Activated CD4-positive, alpha-beta T cell treated with anti-CD3 and anti-CD28 coated beads, Interleukin-2, amount 10 ng/mL, durations not matched to agents 24 days and 14 days (primary cell): ENCODE measurements at places on chromosomes 7 and 10. TPM values are rescaled to one million over a fixed set of nuclear protein-coding genes. Genes with fewer than 3 reads are reported as not detected.

Gene PRLHR
- not detected in 2 replicates for total RNA-seq

DNA sequence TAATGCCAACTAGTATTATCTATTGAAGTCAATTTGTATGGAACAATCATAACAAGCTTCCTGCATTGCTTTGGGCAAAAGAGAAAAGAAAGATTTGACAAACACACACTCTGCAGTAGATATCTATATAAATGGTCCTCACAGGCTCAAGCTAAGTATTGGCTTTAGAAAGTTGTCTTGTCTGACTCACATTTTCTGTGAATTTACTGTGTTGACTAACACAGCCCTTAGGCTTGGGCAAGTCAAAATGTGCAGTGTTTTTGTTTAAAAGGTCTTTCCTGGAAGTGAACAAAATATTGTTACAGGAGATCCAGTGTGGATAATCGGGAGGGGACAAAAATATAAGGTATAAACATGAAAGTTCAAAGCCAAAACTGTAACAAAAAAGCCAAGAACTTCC is 194.4 kb downstream of the RELN start:
- no peaks in the 10 kb centered on the region for H3K27me3 ChIP-seq
- no peak overlapping the region for H3K4me3 ChIP-seq
- no peaks in the 10 kb centered on the region for H3K4me1 ChIP-seq
- H3K27ac ChIP-seq = no peak overlapping the region

DNA sequence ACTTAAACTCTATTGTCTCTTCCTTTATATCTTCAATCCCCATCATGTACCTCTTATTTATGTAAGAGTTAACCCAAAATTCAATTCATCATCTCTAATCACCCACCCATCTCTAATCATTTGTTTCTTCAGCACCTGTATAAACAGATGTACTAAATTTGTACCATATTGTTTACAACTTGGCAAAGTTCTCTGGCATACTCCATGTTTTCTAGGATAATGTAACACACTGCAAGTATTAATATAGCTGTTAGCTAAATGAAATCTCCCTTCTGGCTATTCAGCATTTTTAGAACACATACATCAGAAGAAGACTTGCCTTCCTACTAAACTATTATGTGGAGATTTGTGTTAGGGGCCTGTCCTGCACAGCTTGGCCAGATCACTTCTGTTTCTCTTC is 33.1 kb downstream of the MALSU1 start:
- DNase-seq = no peak
- H3K27me3 ChIP-seq = peaks cover 8% of the 10 kb centered on the region
- H3K36me3 ChIP-seq = no peaks in the 10 kb centered on the region
- no peak overlapping the region for H3K4me3 ChIP-seq
- H3K27ac ChIP-seq = no peak overlapping the region

GRCh38 chr10:8073691-8074416 is 19.4 kb downstream of the GATA3 start:
- H3K36me3 ChIP-seq = peaks cover 75% of the 10 kb centered on the region
- H3K27me3 ChIP-seq = no peaks in the 10 kb centered on the region
- peak overlapping the region; percentile 56 for H3K27ac ChIP-seq

- H3K27me3 ChIP-seq = peaks cover 6% of the 10 kb centered on the region
- DNase-seq = peak; percentile 74
- peaks cover 5% of the 10 kb centered on the region for H3K4me1 ChIP-seq
- peak overlapping the region; percentile 4 for H3K27ac ChIP-seq
- no peak overlapping the region for H3K4me3 ChIP-seq
These were observed 82.4 kb upstream of the NME8 start for GRCh38 chr7:37765872-37766525.

GRCh38 chr10:102600816-102601215 is 43.5 kb upstream of the TRIM8 start:
- no peak overlapping the region for H3K4me3 ChIP-seq
- H3K27ac ChIP-seq = no peak overlapping the region
- DNase-seq = no peak
- no peaks in the 10 kb centered on the region for H3K27me3 ChIP-seq
- peaks cover 4% of the 10 kb centered on the region for H3K4me1 ChIP-seq

- H3K27ac ChIP-seq = no peak overlapping the region
- no peaks in the 10 kb centered on the region for H3K4me1 ChIP-seq
- H3K27me3 ChIP-seq = no peaks in the 10 kb centered on the region
- H3K4me3 ChIP-seq = no peak overlapping the region
These were observed 226.2 kb downstream of the THSD7A start for GRCh38 chr7:11605749-11606148.

DNA sequence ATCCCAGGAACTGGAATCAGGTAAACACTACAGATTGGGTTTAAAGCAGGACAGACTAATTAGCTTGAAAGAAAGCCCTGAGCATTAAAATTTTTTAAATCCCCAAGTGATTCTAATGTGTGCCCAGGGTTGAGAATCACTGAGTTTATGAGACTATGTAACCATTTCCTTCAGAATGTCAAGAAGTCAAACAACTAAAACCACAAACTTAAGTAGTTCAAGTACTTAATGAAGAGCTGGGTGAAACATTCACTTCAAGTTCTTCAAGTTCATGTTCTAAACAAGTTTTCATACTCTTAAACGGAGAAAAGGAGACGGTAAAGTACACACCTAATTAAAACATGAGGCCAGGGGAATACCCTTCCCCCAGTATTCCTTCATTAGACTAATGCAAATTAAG is 28.2 kb upstream of the TLL2 start:
- H3K4me1 ChIP-seq = peaks cover 5% of the 10 kb centered on the region
- peaks cover 49% of the 10 kb centered on the region for H3K36me3 ChIP-seq
- no peak overlapping the region for H3K27ac ChIP-seq
- H3K4me3 ChIP-seq = no peak overlapping the region
- H3K27me3 ChIP-seq = no peaks in the 10 kb centered on the region

GRCh38 chr7:27117887-27118491 is 12.6 kb downstream of the HOXA4 start:
- no peak overlapping the region for H3K27ac ChIP-seq
- no peaks in the 10 kb centered on the region for H3K27me3 ChIP-seq
- H3K36me3 ChIP-seq = no peaks in the 10 kb centered on the region
- DNase-seq = no peak
- H3K4me3 ChIP-seq = no peak overlapping the region
- H3K4me1 ChIP-seq = no peaks in the 10 kb centered on the region

DNA sequence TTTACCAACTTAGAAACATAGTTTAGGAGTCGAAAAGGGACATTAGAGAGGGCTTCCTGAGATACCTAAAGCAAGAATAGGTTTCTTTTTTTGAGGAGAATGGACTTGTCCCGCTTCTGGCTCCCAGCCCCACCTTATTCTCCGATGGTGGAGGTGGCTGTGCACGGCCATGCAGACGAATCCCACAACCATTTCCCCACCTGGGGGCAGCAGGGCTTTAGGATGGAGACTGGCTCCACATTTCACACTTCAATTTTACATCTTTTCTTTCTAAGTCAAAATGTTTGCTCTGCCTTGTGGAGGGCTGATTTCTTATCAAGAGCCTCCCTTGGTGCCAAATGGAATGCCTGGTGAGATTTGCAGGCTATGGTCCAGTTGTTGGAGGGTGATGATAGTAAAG is 118.5 kb downstream of the GLRX3 start:
- no peak overlapping the region for H3K4me3 ChIP-seq
- H3K36me3 ChIP-seq = no peaks in the 10 kb centered on the region
- H3K27me3 ChIP-seq = no peaks in the 10 kb centered on the region
- DNase-seq = no peak
- no peak overlapping the region for H3K27ac ChIP-seq
- no peaks in the 10 kb centered on the region for H3K4me1 ChIP-seq

DNA sequence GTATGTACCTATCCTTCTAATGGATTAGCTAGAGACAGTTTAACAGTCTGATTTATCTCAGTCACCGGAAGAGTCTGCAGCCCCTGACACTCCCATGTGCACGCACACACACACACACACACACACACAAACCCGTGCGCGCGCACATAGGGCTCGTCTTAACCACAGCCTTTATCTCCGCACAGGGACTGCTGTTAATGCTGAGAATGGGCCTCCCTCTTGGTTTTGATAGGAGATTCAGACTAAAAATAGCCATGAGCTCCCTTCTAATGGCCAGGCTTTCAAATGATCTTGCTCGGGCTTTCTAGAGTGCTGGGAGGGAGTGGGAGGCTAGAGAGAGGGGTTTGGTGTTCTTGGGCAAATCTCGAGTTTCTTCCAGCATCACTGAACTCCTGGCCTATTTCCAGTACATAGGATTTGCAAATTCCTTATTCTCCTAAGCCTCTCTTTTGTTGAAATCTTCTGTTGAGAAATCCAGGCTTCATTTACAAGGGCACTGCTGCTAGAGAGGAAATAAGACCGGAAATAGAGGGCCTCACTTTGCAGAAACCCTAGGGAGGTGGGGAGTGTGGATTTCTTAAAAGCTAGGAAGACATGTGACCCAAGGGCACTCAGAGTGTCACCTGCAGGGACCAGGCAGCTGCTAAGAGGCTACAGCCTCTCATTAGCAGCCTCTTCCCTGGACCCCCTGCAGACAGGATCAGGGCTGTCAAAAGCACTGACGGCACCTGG is 2.4 kb downstream of the TMEM72 start:
- H3K4me3 ChIP-seq = peak overlapping the region; percentile 53
- peak overlapping the region; percentile 78 for H3K27ac ChIP-seq
- H3K27me3 ChIP-seq = peaks cover 15% of the 10 kb centered on the region
- peaks cover 11% of the 10 kb centered on the region for H3K4me1 ChIP-seq
- DNase-seq = peak; percentile 68
- H3K36me3 ChIP-seq = no peaks in the 10 kb centered on the region

DNA sequence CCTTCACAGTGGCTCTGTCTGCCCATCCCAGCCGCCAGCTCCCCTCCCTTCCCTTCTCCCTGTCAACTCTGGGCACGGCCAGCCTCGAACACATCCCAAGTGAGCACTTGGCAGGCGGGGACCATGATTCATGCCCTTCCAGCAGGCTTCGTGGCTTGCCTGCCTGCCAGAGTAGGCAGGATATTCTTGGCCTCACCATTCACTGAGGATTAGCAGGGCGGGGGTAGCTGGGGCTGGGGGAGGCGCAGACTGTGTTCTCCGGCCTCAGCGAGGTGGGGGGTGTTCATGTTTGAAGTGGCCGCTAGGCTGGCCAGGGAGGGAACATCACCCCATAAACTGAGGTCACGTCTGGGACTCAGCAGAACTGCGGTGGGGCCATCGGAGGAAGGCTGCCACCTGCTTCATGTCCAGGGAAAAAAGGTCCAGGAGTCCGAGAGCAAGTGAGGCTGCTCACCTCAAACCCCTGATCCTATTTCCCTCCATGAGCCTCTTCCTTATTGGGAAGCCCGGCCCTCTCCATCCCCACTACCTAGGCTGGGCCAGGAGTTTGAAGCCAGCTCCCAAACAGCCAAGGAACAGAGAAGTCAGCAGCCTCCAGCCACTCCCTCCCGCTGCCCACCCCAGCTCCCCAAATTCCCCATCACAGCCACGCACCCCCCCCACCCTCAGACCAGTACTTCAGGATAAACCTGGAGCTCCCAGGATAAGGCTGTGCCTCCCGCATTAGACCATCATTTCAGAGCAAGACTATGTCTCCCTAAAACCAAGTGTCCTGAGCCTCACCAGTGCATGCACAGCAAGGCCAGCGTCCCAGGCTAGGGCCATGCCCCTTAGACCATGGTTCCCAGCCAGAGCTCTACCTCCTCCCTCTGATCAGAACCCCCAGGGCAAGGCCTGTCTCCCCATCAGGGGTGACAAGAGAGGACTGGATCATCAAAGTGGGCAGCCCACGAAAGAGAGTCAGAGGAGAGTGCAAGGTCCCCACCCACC is 42.8 kb upstream of the RABGEF1 start:
- H3K4me3 ChIP-seq = no peak overlapping the region
- no peaks in the 10 kb centered on the region for H3K4me1 ChIP-seq
- H3K27ac ChIP-seq = no peak overlapping the region
- H3K36me3 ChIP-seq = peaks cover 2% of the 10 kb centered on the region
- H3K27me3 ChIP-seq = no peaks in the 10 kb centered on the region
